ENCODE measurements at places on chromosomes 5 and 9.

DNA sequence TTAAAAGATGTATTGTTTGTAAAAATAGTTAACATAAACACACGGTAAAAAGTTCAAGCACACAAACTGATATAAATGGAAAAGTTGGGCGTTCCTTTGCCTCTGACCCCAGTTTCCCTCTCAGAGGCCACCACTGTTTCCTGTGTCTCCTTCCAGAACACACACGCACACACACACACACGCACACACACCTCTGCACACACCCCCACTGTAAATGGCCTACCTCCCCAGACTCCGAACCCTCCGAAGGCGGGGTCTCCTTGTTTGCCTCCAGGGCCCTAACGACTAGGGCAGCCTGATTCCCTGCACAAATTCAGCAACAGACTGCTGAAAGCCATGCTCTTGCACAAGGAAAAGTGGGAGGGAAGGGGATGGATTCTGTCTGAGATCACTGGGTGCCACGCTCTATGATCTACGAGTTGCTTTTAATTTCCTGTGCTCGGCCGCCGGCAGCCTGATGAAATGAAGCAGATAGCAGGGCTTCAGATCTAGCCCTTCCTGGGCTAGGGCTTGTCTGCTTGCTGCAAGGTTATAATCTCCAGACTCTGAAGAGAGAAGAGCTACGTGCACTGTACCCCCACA, 184.0 kb upstream of the IL12B start:
- DNase-seq: no peak

DNA sequence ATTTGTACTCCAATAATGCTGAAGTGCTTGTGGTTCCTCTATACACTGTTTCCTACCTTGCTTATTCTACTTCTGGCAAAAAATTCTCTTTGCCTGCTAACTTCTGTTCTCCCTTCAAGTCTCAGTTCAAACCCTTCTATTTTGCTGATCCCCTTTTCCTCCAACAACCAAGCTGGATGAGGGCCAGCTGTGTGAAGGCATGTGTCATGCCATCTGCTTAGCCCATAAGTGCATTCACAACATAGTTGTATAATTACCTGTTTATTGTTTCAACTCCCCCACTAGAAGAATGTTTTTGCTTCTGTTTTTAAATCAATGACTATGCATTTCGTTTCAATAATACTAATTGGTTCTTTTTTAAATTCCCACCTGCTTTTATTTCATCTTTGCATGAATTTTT, 1951.4 kb upstream of the WWC1 start:
- DNase-seq: no peak

DNA sequence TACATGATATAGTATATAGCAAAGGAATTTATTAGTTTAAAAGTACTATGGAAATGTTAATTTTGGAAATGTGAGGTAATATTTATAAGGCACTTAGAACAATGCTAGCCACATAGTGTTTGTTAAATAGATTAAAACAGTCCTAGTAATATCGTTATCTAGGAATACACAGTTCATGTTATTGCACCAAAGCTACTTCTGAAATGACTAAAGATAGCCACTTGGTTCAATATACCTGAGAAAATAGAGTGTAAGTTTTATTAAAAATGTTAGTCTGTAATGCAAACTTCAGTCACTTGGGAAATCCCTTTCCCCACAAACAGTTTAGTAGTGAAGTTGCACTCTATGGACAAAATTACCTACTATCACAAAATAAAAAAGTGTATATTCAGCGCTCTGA, 15.4 kb upstream of the F2R start:
- DNase-seq: no peak

GRCh38 chr9:109616571-109617120, 118.5 kb upstream of the PTPN3 start:
- no peak for DNase-seq

DNA sequence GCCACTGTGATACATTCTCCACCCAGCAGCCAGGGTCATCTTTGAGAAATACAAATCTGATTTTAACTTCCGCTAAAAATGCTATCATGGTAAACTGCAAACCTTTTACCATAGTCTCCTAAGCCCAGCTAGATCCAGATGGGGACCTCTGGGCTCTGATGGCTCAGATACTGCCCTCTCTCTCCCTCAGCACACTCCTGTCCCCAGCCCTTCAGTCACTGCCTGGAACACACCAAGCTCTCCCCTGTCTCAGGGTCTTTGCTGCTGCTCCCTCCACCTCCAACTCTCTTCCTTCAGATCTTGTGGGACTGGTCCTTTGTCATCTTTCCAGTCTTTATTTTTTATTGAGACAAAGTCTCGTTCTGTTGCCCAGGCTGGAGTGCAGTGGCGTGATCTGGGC, 65.1 kb downstream of the SPRY4 start:
- no peak for DNase-seq

DNA sequence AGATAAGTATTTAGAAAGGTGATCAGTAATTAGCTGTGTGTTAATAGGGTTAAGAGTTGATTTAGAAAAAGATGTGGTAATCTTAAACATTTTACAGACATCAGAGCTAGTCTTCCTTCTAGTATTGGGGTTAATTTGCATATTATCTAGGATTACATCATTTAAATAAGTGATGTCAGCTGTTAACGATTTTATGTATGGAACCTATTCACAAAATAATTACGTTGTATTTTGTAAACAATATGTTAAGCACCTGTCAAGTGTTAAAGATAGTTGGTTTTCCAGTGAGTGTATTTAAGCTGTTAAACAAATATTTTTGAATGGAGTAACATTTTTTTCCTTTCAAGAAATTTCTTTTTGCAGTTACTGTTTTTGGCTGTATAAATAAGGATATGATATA, 2.2 kb downstream of the DCP2 start:
- no peak for DNase-seq

- DNase-seq: no peak
These were observed 63.4 kb upstream of the ADAMTS2 start for GRCh38 chr5:179408611-179409010.

DNA sequence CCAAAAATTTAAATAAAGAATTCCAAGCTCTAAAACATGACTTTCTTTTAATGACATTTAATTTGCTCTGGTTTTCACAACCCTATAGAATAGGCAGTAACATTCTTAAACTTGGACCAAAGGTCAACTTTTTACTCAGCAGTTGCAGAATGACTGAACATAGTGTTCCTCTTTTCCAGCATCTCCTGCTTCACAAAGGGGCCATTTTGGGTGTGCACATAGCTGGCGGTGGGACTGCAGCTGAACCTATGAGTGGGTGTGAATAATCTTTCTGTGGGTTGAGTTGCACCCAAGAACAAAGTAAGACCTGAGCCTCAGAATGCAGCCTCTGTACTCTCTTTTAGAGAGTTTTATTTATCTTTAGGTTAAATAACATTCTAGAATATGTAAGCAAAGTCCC, 96.9 kb upstream of the HAPLN1 start:
- DNase-seq: no peak

GRCh38 chr5:150179019-150179620, 10.7 kb upstream of the SLC6A7 start:
- DNase-seq: no peak

- DNase-seq: no peak
These were observed 126.5 kb downstream of the MYO10 start for GRCh38 chr5:16809395-16810207.

GRCh38 chr5:138230981-138231589, 18.0 kb upstream of the CDC23 start:
- no peak for DNase-seq

DNA sequence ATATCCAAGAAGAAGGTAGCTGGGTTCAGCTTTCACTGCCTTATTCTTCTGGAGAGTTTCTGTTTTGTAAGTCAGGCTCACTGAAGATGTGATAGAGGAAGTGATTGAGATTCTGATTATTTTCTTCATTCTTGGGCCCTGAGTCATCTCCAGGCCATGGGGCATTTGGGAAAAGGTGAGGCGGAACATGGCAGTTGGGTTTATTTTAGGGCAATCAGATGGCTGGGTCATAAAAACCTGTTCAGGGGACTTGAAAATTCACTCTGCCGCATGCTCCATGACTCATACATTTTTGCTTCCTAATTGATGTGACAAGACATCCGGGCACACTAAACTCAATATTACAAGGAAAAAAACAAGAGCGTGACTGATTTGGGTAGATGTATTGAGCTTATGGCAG, 265.7 kb upstream of the KLF4 start:
- DNase-seq: no peak

DNA sequence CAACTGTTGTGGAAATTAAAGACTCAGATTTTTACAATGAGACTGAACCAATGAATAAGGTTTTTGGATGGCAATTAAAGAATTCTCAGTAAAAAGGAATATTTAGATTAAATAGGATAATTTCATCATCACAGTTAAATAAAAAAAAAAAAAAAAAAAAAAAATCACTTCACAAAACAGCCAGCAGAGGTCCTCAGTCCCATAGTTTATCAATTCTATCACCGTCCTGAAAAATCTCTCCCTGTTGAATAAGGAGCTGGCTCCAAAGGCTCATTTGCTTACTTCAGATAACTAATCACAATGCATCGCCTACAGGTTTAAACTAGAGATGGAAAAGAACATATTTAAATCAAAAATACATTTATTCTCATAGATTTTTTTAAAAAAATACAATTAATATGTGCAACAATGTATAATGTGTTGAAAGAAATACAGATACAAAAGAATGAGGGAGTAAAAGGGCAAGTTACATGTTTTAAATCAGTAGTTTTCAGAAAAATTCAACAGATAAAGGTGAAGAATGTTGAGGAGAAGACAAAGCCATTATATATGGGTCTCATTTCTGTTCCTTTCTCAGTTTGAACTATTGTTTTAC, 175.8 kb upstream of the CHD1 start:
- DNase-seq: no peak

- peak; percentile 65 for DNase-seq
These were observed 2.5 kb upstream of the ST6GALNAC4 start for GRCh38 chr9:127919253-127919815.

- DNase-seq: no peak
These were observed 740.4 kb upstream of the RIOK2 start for GRCh38 chr5:97923496-97923895.

- no peak for DNase-seq
These were observed 77.1 kb downstream of the MUSK start for GRCh38 chr9:110745676-110746075.

GRCh38 chr5:84213861-84214260, 170.8 kb downstream of the EDIL3 start:
- DNase-seq: no peak

DNA sequence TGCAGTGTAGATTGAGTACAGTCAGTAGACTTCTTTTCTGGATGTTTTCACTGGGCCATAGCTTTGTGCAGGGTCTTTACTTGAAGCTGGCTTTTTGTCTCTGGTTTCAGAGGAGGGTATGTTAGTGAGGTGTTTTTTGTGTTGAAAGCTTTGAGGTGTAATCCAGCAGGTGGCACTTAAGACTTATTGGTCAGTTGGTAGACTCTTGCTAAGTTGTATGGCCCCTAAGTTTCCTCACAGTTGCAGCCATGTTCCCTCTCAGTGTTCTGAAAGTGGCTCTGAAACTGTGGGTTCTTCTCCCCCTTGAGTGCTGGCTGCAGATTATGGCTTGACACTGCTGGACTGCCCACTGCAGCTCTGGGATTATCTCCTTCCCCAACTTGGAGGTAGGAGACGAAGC, 55.7 kb upstream of the SLC44A1 start:
- DNase-seq: no peak

GRCh38 chr5:164741376-164741775, 1236.0 kb downstream of the MAT2B start:
- no peak for DNase-seq

- DNase-seq: no peak
These were observed 24.4 kb upstream of the RASA1 start for GRCh38 chr5:87243161-87243844.

- DNase-seq: no peak
These were observed 14.6 kb upstream of the PRR16 start for GRCh38 chr5:120449501-120449900.

DNA sequence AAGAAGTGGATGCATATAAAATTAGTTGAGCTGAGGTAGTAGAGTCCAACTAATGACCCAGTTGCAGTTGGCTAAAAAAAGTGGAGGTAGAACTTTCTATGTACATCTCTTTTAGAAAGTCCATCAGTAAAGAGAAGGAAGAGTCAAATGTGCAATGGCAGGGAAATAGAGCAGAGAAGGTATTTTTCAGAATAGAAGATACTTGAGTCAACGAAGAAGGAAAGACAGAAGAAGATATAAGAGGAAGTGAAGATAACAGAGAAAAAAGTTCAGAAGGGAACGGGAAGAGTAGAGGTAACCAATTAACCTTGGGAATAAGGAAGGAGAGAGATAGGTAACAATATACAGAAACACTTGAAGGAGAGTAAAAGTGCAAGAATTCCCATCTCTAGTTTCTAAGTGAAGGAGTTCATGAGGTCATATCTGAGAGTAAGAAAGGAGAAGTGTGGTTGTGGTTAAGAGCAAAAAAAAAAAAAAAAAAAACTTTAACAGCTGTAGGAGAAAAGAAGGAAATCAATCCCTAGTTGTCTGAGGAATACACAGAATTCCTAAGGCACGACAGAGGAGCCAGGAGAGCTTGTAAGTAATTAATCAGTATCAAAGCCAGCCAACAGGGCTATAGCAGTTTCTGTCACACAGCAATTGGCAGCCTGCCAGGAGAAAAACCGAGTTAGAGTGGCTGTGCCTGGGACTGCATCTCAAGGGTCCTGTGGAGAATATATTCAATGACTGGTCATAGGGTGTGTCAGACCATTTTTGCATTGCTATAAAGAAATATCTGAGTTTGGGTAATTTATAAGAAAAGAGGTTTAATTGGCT, 61.0 kb downstream of the ARL15 start:
- DNase-seq: no peak

DNA sequence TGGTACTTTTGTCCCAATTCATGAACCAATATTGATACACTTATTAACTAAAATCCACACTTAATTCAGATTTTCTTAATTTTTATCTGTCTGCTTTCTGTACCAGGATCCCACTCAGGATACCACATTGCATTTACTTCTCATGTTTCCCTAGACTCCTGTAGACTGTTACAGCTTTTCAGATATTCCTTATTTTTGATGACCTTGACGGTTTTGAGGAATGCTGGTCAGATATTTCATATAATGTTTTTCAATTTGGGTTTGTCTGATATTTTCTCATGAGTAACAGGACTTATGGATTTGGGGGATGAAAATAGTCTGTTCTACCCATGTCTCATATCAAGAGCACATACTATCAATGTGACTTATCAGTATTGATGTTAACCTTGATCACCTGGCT, 37.4 kb downstream of the PLPPR1 start:
- no peak for DNase-seq

GRCh38 chr5:148467958-148468357, 84.2 kb downstream of the FBXO38 start:
- DNase-seq: no peak

GRCh38 chr9:72537671-72538070, 16.3 kb downstream of the TMC1 start:
- no peak for DNase-seq

DNA sequence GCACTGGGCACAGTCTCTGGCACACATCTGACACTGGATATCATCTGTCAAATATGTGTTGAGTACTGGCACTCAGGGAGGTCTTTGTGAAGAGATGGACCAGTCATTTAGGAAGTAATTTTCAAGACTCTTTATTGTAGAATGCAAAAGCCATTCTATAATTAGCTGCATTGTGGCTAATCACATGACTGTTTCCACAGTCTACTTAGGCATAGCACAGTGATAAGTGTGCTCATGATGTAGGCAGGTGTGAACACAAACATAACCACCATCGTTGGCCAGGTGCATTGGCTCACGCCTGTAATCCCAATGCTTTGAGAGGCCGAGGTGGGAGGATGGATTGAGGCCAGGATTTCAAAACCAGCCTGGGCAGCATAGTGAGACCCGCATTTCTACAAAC, 62.2 kb downstream of the CFAP77 start:
- DNase-seq: no peak

- DNase-seq: peak; percentile 35
These were observed 11.4 kb downstream of the ASTN2 start for GRCh38 chr9:117403403-117403811.

GRCh38 chr9:5536684-5537083, 26.4 kb downstream of the PDCD1LG2 start:
- no peak for DNase-seq
